ENCODE measurements at places on chromosomes 6 and 20. TPM values are rescaled to one million over a fixed set of nuclear protein-coding genes. Genes with fewer than 3 reads are reported as not detected.

- no peak for DNase-seq
Measured at GRCh38 chr6:113290684-113291083, 566.5 kb upstream of the MARCKS start.

DNA sequence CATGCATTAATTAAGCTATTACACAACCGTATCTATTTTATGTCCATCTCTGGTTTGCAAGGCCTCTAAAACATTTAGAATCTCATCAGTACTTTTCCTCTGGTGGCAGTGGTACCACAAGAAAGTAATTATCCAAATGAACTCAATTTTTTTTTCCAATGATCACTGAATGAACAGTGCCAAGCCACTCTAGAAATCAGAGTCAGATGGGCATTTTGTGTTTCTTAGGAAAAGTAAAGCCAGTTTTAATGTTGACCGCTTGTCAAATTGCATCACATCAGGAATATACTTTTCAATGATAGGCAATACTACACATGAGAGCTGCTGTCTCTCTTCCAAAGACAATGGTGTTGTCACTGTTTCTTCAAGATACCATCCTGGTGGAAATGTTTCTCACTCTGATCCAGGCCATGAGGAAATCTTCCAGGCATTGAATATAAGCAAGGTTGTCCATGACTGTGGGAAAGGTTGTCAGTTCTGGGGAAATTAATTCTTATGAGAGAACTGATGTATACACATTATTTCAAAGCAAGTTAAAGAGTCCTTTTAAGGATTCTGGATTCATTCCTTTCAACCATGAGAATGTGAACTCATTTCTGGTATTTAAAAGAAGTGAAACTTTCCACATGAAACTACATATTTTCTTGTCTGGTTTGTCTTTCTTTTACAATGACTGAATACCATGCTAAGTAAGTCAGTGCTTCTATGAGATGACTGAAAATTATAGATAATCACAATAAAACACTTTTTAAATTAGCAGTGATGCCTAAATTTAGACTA lies 108.8 kb upstream of the TCF21 start:
- no peak for DNase-seq

GRCh38 chr6:7550433-7550801 lies 8.9 kb downstream of the DSP start:
- no peak for DNase-seq

KCNK5 gene
- not detected for total RNA-seq

SAPCD1 gene
- total RNA-seq = not detected

TMC2 gene
- not detected for total RNA-seq

ARHGAP40 gene
- not detected for total RNA-seq

TBC1D22B gene
- 6.6 TPM for total RNA-seq
